ENCODE measurements at places on chromosomes 3 and 15. TPM values are rescaled to one million over a fixed set of nuclear protein-coding genes. Genes with fewer than 3 reads are reported as not detected.

Gene LIPC
- not detected for total RNA-seq

Gene C2CD4A
- not detected for total RNA-seq

- no peak overlapping the region for H3K27ac ChIP-seq
- no peak overlapping the region for H3K4me3 ChIP-seq
- no peak for DNase-seq
- peaks cover under 1% of the 10 kb centered on the region for H3K4me1 ChIP-seq
- H3K27me3 ChIP-seq: no peaks in the 10 kb centered on the region
Measured at GRCh38 chr3:9009976-9010545, 46.8 kb upstream of the RAD18 start.

Gene ARPP21
- 0.12 TPM for total RNA-seq

DNA sequence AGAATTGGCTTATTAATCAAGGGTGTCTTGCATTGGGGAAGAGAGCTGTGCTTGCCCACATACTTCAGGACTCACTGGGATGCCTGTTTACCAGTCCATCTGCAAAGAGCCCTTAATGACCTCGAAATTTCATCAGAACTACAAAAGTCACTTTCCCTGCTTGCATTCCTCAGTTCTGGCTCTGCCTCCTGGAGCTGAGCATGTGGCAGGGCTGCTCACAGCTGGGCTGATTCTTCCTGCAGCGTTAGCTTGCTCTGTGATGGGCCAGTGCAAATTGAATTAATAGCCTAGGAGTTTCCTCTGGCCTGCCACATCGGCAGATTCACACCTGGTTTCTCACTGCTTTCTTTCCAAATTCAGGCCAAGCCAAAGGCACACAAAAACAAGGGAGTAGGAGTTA is 108.9 kb downstream of the DUT start:
- no peak overlapping the region for H3K4me3 ChIP-seq
- no peak for DNase-seq
- H3K27ac ChIP-seq: peak overlapping the region; percentile 8

DNA sequence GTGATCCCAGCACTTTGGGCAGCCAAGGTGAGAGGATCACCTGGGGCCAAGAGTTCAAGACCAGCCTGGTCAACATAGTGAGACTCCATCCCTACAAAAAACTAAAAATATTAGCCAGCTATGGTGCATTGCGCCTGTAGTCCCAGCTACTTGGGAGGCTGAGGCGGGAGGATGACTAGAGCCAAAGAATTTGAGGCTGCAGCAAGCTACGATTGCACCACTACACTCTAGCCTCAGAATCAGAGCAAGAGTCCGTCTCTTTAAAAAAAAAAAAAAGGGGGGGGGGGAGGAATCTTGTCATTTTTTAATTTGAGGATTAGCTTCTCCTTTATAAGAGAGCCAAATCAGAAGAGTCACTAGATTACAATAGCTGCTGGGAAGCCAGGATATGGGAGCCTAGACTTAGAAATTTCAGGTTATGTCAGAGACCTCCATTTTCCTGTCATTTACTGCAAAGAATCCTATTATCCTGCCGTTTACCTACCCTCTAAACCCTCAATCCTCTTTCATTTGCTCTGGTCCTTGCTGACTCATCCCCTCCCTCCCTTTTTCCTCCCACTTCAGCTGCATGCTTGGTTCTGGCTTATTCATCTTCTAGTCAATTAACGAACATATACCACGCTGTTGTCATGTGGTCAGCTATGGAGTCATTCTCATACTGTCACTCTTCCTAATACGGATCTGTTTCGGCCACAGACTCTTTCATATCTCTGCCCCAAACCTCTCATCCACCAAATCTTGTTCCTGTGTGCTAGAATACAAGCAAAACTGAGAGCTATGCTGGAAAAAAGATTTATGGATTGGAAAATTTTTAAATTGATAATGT is 83.8 kb upstream of the PPIB start:
- H3K27me3 ChIP-seq: no peaks in the 10 kb centered on the region
- no peak overlapping the region for H3K27ac ChIP-seq
- no peak overlapping the region for H3K4me3 ChIP-seq

- no peak for DNase-seq
- peaks cover 4% of the 10 kb centered on the region for H3K36me3 ChIP-seq
- H3K4me3 ChIP-seq: no peak overlapping the region
- H3K4me1 ChIP-seq: no peaks in the 10 kb centered on the region
- H3K27me3 ChIP-seq: no peaks in the 10 kb centered on the region
Measured at GRCh38 chr15:27648359-27648758, 450.8 kb downstream of the OCA2 start.

Gene NEK11
- 4.9 TPM for total RNA-seq

Gene GABRB3
- 23.7 TPM for total RNA-seq

DNA sequence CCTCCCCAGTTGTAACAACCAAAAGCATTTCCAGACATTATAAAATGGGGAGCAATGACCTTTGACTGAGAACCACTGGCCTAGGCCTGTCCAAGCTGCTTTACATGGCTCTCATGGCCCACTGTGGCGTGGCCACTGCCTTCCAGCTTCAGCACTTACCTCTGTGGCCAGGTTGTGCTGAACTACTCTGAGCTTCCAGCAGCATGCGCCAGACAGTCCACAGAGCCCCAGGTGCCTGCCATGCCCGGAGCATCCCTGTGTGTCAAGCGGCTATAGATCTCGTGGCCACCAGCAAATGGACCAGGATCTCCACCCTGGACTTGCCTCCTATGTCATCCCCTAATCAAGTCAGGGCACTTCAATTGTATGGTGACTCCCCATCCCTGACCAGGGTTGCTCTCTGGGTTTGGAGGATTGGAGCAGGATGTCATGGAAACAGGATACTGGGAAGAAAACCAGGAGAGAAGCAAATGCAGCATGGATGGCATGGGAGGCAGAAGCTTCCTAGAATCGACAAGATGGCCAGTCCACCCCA is 199.7 kb downstream of the UACA start:
- H3K4me1 ChIP-seq: peaks cover 6% of the 10 kb centered on the region
- DNase-seq: no peak
- H3K27me3 ChIP-seq: no peaks in the 10 kb centered on the region

DNA sequence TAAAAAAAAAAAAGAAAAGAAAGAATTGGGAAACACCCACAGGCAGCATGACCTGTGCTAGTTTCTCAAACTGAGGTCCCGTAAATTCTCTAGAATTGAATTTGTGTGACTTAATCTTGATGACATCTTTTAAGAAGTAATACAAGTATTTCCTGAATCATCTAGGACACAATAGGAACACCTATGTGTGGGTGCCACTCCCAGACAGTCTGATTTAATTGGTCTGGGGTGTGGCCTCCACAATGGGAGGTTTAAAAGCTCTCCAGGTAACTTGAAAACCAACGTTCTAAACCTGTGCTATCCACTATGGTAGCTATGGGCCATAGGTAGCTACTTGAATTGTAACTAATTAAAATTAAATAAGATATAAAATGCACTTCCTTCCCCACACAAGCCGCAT is 28.1 kb downstream of the CFAP92 start:
- H3K27ac ChIP-seq: no peak overlapping the region
- no peak overlapping the region for H3K4me3 ChIP-seq
- peaks cover 2% of the 10 kb centered on the region for H3K36me3 ChIP-seq
- DNase-seq: no peak
- H3K27me3 ChIP-seq: no peaks in the 10 kb centered on the region

DNA sequence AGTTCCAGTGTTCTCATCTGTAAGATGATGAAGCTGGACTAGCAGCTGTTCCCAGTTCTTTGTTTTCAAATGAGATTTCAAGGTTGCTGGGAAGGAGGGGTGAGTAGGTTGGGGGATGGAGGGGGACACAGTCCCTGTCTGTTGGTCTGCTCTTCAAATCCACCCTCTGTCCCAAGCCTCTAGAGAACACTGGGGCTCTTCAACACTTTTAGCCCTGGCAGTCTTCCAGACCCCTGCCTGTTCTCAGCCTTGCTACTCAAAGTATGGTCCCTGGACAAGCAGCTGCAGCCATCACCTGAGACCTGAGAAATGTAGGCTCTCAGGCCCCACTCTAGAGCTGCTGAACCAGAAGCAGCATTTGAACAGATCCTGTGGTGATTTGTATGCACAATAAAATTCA is 41.3 kb downstream of the NEK11 start:
- peaks cover 5% of the 10 kb centered on the region for H3K36me3 ChIP-seq
- H3K27ac ChIP-seq: no peak overlapping the region
- no peak overlapping the region for H3K4me3 ChIP-seq
- DNase-seq: no peak

GRCh38 chr3:59473636-59474035 is 423.8 kb upstream of the CFAP20DC start:
- H3K4me1 ChIP-seq: peaks cover 6% of the 10 kb centered on the region
- H3K27me3 ChIP-seq: no peaks in the 10 kb centered on the region
- H3K27ac ChIP-seq: no peak overlapping the region
- no peak for DNase-seq
- no peak overlapping the region for H3K4me3 ChIP-seq

- H3K36me3 ChIP-seq: no peaks in the 10 kb centered on the region
- H3K4me3 ChIP-seq: no peak overlapping the region
- peaks cover 34% of the 10 kb centered on the region for H3K4me1 ChIP-seq
Measured at GRCh38 chr15:31297575-31298456, 28.8 kb upstream of the KLF13 start.

DNA sequence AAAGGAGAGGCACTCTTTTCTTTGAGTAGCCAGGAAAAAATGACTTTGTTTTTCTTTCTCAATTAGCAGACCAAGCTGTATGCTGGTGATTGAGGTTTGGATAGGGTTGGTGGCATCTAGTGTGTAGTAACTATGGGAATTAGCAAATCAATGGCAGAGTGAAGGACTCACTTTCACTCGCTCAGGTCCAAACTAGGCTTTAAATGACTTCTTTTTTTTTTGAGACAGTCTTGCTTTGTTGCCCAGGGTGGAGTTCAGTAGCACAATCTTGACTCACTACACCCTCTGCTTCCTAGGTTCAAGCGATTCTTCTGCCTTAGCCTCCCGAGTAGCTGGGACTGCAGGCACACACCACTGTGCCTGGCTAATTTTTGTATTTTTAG is 35.9 kb downstream of the PRKCI start:
- no peaks in the 10 kb centered on the region for H3K4me1 ChIP-seq
- no peak overlapping the region for H3K4me3 ChIP-seq
- peaks cover 33% of the 10 kb centered on the region for H3K36me3 ChIP-seq
- no peak for DNase-seq

All from neural crest cell (in vitro differentiated cells).